Stomach (tissue), 19 donors: ENCODE measurements at places on chromosomes 4 and X. TPM values are rescaled to one million over a fixed set of nuclear protein-coding genes. Genes with fewer than 3 reads are reported as not detected.

Gene KDR
- 17.1 TPM for total RNA-seq

Gene MAGEA2
- not detected for total RNA-seq

Gene ASB9
- 20.6 TPM for total RNA-seq

Gene SOD3
- total RNA-seq = 188 TPM

Gene GPR50
- total RNA-seq = not detected

Gene F9
- not detected for total RNA-seq

Gene TMEM129
- 19.8 TPM for total RNA-seq

Gene H2BW2
- total RNA-seq = not detected

Gene PRSS12
- total RNA-seq = 0.45 TPM

Gene SNX25
- total RNA-seq = 34.4 TPM

Gene PRRG3
- not detected for total RNA-seq

Gene CT45A1
- not detected for total RNA-seq

Gene PDE5A
- total RNA-seq = 10.7 TPM

Gene XAGE1A
- not detected for total RNA-seq

Gene NR0B1
- total RNA-seq = not detected

Gene RNF212
- 1.3 TPM for total RNA-seq

Gene CXCL10
- total RNA-seq = 0.92 TPM
